Ascending aorta (tissue), 2 donors: ENCODE measurements at places on chromosomes 2 and 18. TPM values are rescaled to one million over a fixed set of nuclear protein-coding genes. Genes with fewer than 3 reads are reported as not detected.

TMEM37 gene
- total RNA-seq: 2.3 TPM

ITGB6 gene
- not detected for total RNA-seq

DNA sequence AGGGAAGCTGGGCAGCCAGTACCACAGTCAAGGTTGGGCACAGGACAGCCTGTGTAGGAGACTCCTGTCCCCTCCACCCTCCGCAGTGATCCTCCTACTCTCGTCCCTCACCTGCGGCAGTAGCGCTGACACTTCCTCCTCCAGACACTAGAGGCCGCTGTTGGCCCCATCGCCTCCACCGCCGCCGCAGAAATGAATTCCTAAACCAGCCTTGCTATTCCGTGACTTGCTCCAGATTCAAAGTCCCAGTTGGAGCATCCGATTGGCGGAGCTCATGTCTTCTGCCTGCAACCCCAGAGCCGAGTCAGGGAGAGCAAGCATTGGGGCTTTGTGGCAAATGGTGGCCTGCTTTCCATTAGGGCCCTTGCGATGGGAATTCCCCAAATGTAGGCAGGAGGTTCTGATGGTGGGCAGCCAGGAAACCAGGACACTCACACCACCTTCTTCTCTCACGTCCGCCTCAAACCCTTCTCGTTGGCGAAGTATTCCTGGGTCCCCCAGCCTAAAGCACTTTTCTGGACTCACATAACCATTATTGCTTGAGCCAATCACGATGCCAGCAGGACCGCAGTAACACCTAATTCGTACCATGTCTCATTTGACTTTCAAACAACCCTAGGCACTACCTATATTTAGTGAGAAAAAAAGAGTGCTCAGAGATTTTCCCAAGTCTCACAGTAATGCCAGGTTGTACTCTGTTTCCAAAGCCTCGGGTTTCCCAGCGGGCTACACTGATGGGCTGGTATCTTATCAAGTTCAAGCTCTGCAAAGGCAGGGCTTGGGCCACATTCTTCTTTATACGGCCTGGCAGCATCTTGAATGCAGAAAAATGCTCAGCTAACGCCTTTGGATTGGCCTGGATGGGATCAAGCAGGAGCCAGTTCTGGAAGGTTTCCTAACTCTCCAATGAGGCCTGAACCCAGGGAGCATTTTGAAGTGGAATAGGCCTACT, 1.2 kb upstream of the DNAJB2 start:
- DNase-seq: peak; percentile 90

ST8SIA3 gene
- total RNA-seq: not detected

INHA gene
- total RNA-seq: not detected

GRCh38 chr2:51158251-51158650, 126.3 kb upstream of the NRXN1 start:
- no peak for DNase-seq

POTEF gene
- total RNA-seq: not detected

DNA sequence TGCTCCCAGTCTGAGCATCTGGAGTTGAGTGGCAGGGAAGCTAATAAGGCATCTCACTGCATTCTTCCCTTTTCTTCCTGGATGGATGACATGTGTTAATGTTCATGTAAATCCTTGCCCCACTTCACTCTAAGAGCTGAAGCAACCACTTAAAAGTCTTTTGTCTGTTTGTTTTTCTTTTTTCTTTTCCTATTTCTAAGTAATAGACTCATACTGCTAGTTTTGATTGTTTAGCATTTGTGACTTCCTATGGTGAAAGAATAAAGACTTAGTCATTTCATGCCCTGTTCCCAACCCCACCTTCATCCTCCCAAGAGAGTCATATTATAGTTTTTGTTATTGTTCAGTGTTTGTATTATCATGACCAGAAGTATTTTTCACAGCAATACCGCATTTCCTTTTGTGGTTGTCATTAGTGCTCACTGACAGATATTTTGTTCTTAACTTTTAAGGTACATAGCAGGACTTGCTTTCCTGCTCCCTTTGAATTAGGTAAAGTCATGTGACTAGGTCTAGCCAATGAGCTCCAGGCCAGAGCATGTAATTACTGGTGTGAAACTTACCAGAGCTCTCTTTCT, 18.1 kb upstream of the SPP2 start:
- DNase-seq: no peak

GRCh38 chr18:77109648-77110019, 22.9 kb downstream of the MBP start:
- DNase-seq: no peak

- no peak for DNase-seq
These were observed 129.3 kb downstream of the GLI2 start for GRCh38 chr2:120864981-120865380.

DNA sequence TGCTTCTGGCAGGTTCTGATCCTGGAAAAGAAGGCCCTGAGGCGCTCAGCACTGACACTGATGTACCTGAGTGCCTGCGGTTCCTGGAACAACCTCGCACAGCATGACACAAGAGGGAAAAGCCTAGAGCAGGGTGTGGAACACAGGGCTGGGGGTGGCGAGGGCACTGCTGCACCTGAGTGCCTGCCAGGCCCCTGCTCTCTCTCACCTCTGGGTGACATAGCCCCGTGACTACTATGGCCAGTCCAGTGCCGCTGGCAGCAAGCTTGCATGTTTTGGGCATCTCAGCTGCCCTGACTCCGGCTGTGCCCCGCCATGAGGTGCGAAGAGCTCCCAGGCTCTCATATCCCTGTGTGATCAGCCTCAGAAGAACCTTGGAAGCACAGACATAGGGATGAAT, 825.2 kb upstream of the SALL3 start:
- no peak for DNase-seq

MTIF2 gene
- total RNA-seq: 15.2 TPM

GRCh38 chr2:202113571-202114142, 40.6 kb downstream of the KIAA2012 start:
- DNase-seq: no peak

- no peak for DNase-seq
These were observed 165.6 kb upstream of the SERTAD2 start for GRCh38 chr2:64819361-64819760.

GRCh38 chr18:62739911-62740310, 24.6 kb downstream of the PHLPP1 start:
- no peak for DNase-seq

DNA sequence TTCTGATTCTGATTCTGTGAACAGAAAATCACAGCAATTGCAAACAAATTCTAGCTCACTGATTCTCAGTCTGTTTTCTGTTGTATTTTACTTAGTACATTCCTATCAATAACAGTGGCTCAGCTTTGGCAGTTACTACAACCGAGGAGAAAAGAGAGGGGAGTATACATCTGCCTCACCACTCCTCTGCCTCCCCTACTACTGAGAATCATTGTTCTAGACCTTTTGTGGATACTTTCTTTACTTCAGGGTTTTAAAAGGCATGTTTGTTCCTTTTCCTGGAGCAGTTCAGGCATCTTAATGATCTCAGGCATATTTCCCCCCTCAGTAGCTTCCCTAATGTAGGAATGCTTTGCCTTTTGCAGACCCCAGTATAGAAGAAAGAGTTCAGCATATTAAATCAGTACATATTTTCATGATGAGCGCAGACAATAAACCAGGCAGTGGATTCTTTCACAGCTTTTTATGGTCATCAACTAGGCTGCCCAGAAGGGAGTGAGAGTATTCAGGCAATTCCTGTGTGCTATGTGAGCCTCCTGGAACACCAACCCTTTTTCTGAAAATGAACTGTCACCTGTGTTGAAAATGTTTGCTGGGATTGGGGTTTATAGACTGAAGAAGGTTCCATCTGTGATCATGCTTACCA, 10.3 kb downstream of the STAMBP start:
- no peak for DNase-seq

DCDC2C gene
- 2.4 TPM for total RNA-seq

DNA sequence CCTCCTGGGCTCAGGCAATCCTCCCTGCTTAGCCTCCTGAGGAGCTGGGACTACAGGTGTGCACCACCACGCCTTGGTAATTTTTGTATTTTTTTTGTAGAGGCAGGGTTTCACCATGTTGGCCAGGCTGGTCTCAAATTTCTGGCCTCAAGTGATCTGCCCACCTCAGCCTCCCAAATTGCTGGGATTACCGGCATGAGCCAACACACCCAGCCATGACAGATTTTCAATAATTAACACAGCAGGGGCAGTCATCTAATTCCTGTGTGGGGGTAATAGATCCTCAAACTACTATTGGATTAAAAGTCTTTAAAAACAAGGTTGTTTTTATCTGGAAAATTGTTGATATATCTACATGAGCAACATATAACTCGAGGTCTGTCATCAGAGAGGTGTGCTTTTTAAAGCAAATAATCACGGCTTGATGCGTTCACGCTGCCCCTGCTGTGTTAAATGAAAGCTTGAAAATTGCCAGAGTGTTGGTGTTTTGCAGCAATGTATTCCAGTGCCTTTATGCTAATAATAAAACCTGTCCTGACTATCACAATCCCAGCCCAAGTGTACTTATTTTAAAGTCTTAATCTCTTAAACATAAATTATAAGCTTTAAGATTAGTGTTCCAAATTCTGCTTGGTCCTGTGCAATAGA, 35.6 kb upstream of the ASB1 start:
- DNase-seq: no peak

SLC5A7 gene
- total RNA-seq: not detected

- no peak for DNase-seq
These were observed 183.5 kb downstream of the PAX3 start for GRCh38 chr2:222115296-222115695.

DNA sequence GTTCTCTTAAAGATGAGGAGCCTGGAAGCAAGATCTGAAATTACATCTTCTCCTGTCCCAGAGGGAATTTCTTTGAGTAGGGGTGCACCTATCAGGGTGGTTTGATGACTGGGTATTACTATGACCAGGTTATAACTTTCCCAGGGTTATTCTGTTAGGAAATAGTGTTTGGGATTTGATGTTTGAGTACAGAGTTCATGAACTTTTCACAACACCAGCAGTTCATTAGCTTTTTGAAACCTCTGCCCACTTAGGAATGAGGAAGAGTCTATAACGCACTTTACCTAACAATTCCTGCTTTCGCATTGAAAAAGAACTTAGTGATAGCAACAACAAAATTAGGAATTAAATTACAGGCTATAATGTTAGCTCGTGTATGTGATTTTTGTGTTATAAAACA, 58.6 kb downstream of the ALMS1 start:
- no peak for DNase-seq

GRCh38 chr2:157497638-157498314, 53.9 kb upstream of the CYTIP start:
- no peak for DNase-seq

HOXD10 gene
- total RNA-seq: not detected

DNA sequence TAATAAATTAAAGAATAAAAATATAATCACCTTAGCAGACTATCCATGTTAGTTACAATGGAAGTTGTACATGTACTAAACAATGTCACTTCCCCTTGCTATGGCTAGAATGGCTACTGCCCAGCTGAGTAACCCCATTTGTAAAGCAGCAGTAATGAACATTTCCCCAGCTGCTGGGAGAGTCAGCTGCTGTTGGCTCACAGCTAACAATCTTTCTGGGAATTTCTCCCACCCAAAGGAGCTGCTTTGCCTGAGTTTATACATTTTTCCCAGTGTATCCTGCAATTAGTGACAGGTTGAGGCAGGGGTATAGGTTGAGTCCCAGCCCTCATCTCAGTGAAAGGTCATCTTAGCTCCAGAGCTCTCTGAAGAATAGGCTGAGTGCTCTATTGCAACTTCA, 665.6 kb upstream of the KLHL29 start:
- DNase-seq: no peak

GRCh38 chr2:205754285-205754923, 72.1 kb downstream of the NRP2 start:
- no peak for DNase-seq

DNA sequence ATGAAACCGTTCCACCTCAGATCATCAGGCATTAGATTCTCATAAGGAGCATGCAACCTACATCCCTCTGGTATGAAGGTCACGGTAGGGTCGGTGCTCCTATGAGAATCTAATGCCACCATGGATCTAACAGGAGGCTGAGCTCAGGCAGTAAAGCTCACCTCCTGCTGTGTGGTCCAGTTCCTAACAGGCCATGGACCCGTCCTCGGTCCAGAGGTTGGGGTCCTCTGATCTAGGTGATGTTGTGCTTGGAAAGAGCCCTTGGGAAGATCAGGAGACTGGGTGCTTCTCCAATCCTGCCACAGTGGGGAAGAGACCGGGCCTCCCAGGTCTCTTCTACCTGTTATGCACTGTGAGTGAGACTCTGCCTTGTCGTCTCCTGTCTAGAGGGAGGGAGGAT, 104.6 kb downstream of the ACKR3 start:
- no peak for DNase-seq

SUCLG1 gene
- total RNA-seq: 23.2 TPM

DNA sequence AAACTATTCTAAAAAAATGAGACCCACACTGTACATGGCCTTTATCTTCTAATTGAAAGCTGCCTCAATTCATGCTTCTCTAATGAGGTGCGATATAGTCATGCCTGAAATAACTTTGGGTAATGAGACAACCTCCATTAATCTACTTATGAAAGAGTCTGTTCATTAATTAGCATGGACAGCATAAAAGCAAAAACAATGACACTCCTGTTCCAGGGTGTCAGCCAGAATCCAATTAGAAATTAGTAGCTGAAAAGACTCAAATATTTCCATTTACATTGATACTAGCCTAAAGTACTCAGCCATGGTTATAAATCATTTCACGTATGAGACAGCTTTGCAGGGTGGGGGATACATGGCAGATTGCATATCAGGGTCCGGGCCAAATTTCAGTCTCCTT, 288.7 kb downstream of the AKAIN1 start:
- DNase-seq: no peak

PSD4 gene
- 11.2 TPM for total RNA-seq

GRCh38 chr2:151826737-151827157, 1.5 kb downstream of the ARL5A start:
- DNase-seq: no peak

GRCh38 chr2:61085883-61086282, 20.2 kb downstream of the SANBR start:
- DNase-seq: no peak

GRCh38 chr2:184577743-184578142, 20.6 kb upstream of the ZNF804A start:
- no peak for DNase-seq

DNA sequence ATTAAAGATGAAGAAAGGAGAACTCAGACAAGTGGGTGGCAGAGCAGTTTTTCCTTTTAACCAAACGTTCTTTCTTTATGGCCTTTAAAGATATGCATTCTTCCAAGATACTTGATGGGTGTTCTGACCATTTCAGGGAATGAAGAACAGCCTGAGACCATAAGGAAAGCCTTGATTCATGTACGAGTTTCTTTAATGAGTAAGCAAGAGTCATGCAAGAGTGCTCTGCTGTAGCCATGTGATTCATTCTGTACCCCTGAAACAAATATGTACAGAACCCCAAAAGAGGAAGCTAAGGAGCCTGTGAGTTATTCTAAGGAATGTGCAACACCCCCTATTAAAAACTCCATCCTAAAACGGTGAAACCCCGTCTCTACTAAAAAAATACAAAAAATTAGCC, 372.8 kb downstream of the MTX2 start:
- DNase-seq: no peak

DNA sequence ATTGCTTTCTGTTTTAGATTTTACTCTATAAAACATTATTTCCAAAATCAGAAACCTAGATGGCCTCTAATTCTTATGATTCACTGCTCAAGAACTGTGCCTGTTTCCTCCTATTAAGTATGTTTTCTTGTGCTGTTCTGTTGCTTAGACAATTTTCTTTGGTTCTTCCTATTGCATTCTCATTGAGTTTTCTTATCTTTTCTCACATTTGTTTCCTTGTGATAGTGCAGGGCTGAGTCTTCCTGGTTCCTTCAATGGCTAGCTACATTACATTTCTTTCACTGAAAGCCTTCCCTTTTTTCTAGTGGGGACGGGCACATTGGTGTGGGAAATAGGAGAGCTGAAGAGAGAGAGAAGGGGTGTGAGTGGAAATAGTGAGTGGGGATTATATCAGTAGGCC, 183.4 kb downstream of the CALCRL start:
- no peak for DNase-seq

- no peak for DNase-seq
These were observed 796.6 kb downstream of the DSC3 start for GRCh38 chr18:30245766-30246455.
